ENCODE measurements at places on chromosomes 2 and 18.

DNA sequence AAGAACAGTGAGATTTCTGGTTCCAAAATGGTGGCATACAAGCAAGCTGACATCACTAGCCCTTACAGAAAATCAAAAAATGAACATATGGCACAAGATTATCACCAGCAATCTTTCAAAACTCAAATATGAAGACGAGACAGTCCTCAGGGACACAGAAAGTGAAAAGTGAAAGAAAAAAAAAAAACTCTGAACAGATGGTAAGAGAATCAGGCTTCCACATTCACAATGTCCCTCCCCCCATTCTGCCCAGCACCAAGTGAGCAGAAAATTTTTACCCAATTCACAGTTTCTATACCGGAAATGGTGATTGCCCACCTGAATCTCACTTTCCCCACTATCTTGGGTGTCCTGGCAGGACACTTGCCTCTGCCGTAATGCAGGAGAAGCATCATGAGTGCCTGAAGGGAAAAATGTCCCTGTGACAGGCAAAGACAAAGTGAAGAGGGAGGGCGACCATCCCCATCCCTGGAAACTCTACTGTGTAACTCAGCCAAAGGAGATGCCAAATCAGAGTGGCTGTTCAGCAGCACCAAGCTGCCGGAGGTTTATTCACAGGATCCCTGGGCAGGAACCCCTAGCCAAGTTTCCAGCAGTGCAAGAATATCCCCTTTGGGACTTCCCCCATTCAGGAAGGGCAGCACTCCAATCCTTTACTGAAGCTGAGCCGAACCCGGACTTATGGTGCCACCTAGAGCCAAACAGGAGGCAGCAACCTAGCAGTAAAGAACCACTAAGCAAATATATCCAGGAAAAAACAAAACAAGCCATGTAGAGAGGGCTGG is 312.2 kb downstream of the LRATD1 start:
- DNase-seq = no peak

- no peak for DNase-seq
These were observed 100.5 kb upstream of the UNC80 start for GRCh38 chr2:209671020-209671680.

GRCh38 chr2:189536830-189537229 is 43.8 kb downstream of the SLC40A1 start:
- DNase-seq = no peak

DNA sequence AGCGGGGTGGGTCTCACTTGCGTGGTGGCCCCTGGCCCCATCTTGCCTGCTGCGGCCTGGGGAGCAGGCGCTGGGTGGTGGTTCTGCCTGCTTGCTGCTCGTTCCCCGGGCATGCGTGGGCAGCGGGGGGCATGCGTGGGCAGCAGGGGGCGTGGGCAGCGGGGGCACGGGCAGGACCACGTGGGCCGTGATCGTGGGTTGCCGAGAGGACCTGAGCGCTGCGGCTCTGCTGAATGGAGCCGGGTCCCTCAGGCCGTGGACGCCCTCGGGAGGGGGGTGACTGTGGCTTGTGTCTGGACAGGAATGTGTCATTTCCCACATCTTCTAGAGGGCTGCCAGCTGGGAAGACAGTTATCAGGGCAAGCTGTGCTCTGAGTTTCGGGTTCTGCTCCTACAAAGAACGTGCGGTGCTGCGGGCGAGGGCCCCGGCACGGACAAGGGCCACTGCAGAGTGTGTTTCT is 8.3 kb upstream of the GAL3ST2 start:
- DNase-seq = no peak

DNA sequence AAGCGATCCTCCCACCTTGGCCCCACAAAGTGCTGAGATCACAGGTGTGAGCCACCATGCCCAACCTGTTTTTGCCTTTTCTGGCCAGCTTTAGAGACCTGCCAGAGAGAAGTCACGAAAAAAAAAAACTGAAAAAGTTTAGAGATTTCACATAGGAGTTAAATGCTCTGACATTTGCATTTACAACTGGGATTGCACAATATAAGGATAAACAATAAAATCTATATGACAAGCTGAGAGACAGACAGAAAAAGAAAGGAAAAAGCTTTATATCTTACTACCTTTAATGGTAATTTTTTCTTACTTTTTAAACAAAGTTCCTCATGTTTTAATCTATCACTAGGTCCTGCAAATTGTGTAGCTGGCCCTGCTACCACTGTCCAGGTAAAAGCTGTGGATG is 466.5 kb downstream of the TXNL1 start:
- DNase-seq = no peak

DNA sequence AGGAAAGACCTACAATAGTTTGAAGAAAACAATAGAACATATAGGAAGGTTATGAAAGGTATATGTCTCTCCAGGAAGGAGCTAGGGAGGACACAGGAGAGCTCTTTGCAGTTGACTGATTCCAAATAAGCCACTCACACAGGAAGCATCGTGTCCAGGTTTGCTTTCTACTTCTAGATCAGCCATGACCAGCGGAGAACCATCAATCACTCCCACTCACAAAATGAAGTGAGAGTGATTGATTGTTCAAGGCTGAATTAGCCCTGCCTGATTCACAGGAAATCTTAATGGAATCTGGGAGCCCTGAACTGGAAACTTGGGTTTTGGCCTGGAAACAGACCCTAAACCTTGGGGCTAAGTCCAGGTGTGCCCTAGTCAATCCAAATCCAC is 1292.2 kb upstream of the ZEB2 start:
- DNase-seq = no peak

GRCh38 chr2:73232403-73233153 is 461 bp downstream of the PRADC1 start:
- DNase-seq = peak; percentile 26

- no peak for DNase-seq
These were observed 428.3 kb downstream of the PARD3B start for GRCh38 chr2:204973616-204974015.

DNA sequence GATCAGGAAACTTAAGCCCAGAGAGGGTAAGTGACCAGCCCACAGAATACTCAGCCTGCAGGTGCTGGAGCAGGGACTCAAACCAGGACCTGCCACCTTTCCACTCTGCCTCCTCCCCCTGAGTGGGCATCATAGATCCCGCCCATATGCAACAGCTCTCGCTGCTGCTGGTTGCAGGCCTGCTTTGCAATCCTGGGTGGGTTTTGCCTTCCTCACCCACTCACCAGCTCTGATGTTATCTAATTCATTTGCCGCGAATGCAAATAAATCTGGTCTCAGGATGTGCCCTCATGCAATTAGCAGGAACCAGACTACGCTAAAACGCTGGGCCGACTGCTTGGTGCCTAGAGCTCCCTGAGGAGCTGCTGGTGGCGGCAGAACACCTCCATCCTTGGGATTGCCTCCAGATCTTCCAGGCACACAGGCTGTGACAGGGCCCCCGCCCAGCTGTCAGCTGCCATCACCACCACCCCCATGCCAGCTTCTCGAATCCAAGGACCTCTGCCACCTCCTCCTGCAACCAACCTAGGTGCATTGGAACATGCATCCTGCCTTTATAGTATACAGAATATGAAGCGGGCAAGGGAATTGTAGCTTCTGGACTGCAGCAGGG is 28.8 kb downstream of the CNGA3 start:
- DNase-seq = no peak

DNA sequence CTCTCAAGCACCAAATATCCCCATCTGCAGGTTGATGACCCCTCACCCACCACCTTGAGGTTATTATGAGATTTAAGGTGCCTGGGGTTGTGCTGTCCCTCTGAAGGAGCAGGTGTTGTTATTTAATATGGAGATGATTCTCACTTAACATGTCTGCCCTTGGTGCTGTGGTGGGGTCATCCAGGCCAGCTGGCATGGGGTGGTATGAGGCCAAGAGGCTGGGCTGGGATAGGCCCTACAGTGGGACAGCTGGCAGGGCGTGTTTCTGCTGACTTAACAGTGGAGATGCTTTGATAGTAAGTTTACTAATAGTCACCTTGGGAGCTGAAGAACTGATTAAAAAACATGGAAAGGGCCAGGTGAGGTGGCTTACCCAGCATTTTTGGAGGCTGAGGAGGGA is 22.4 kb downstream of the SERPINB12 start:
- no peak for DNase-seq

DNA sequence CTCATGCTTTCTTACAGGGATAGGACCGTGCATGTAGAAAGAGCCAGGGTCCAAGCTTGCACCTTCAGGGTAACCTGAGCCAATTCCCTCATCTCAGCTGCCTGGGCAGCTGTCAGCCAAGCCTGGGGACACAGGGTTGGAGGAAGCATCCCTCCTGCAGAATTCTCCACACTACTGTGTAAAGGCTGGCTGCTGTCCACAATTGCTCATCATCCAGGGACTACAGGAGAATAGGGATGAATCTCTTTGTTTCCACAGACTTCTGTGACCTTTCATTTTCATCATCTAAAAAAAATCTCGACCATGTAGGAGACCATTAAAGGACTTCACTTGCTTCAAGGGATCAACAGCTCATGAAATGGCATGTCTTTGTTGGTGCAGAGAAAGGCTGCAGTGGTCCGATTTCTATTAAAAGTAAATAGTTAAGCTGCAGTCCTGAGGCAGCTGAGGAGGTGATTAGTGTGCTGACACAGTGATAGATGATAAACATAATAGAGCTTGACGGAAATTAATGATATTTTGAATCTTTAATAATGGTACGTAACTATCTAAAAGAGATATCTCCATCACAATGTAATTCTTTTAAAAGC is 74.4 kb upstream of the COPS8 start:
- DNase-seq = no peak

- no peak for DNase-seq
These were observed 1.7 kb downstream of the SCN2A start for GRCh38 chr2:165240916-165241315.

DNA sequence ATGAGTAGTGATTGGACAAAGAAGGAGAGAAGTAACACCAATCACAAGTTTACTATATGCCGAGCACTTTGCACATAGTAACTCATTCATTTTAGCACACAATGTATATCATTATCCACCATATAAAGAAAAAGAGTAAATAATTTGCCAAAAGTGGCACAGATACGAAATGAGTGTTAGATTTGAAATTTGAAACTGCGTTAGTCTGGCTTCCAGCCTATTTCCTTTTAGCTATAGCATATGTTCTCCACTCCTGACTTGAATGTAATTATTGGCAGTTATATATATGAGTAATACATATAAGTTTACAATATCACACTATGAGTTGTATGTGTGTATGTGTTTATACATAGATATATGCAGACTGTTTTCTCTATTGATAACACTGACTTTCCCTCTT is 98.6 kb downstream of the NOL4 start:
- no peak for DNase-seq

DNA sequence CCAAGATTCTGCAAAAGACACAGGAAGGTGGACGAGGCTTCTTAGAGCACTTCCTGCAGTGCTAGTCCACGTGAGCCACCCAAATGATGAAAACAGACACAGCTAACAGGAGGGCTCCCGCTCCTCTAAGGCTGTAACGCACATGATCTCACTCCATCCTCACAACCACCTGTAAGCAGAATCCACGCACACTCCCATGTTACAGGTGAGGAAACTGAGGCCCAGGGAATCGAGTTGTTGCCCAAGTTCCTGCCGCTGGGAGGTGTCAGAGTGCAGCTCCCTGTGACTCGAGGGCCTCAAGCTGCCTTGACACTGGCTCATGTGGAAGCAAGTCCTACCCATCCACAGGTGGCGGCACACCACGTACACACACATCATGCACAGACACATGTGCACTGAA is 4.4 kb downstream of the DNMT3A start:
- DNase-seq = no peak

GRCh38 chr18:63016270-63016669 is 300.9 kb downstream of the PHLPP1 start:
- peak; percentile 45 for DNase-seq

DNA sequence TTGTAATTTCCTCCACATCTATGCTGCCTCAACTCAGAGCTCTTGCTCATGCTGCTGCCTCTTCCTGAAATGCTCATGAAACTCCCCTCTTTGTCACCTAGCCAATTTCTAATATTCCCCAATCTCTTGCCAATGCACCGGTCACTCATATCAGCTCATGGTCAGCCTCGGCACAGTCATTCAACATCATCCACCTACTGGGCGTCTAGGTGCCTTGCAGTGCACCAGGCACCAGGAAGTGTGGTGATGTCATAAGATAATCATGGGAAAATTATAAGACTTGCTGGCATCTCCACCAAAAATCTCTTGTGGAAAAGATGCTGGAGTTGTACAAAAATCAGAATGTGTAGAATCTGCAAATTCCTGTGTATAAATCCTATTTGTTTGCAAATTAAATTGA is 52.6 kb upstream of the RAB27B start:
- no peak for DNase-seq

GRCh38 chr2:112493048-112493447 is 11.1 kb downstream of the TTL start:
- no peak for DNase-seq

DNA sequence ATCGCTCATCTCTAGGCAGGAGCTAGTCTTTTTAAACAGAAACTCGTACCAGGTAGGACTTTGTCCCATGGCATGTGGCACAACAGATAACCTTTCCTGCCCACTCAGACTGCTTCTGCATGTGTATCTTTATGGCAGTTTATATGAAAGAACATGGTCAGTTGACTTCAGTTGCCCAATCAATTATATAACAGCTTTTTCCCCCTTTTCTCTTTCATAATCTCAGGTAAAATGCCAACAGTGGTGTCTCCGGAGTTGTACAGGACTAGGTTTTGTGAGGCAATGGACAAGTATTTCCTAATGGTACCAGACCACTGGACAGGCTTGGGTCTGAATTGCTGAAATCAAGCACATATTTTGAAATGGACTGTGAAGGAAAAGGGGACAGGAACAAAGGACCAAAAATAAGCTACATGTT is 51.6 kb upstream of the PTH2R start:
- DNase-seq = no peak

Data from activated gamma-delta T cell treated with Interleukin-2 at 50 U/mL for 16 hours (primary cell).